ENCODE measurements at places on chromosomes 16 and 17.

GRCh38 chr17:7260651-7261378 is 1.5 kb downstream of the CLDN7 start:
- no peak for DNase-seq

GRCh38 chr17:12104831-12105230 is 84.2 kb downstream of the MAP2K4 start:
- DNase-seq, result no peak

GRCh38 chr17:40511667-40512220 is 10.3 kb upstream of the TNS4 start:
- no peak for DNase-seq

GRCh38 chr17:72266112-72266775 is 145.4 kb downstream of the SOX9 start:
- DNase-seq, result no peak

- DNase-seq, result no peak
Observed at GRCh38 chr16:57987441-57988177, 12.9 kb downstream of the ZNF319 start.

- no peak for DNase-seq
Observed at GRCh38 chr17:72588561-72588960, 467.7 kb downstream of the SOX9 start.

DNA sequence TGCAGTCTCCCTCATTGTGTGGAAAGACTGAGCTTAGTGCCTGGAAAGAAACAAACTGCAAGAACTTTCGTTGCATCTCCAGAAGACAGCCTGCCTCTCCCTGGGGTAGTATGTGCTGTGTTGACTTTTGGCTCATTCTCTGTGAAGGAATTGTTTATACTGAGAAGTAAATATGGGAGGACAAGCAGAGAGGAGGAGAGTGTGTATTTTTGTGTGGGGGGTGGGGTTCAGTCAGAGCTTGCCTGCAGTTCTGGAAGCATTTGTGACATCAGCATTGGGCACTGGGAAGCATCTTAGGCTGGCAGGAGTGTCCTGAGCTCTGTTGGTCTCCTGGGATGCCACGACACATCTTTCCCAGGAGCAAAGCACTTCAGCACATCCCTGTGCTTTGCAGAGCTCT is 147.9 kb downstream of the HS3ST3B1 start:
- no peak for DNase-seq

DNA sequence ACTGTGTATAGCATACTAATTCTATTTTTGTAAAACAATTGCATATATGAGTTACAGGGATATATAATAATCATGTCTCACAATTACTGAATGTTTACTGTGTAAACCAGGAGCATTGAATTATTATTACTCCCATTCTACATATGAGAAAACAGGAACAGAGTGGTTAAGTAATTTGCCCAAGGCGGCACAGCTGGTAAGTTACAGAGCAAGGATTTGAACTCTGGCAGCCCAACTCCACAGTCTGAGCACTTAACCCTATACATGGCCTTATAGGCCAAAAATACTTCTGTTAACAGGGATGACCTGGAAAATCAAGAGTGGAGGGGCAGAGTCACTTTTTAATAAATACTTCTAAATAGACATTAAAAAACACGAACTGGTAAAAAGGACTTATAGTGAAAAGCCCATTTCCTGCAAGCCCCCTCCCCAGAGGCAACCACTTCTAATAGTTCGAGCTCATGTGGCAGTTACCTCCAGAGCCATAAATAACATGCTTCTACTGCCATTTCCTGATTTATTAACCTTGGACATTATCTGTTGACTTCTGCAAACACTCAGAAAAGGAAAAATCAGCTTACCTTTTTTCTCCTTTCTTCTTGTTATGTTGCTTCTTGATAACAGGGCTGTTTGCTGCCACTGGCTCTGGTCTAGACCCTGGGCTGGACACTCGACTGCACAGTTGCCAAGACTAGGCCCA is 22.1 kb upstream of the ADGRG1 start:
- DNase-seq, result no peak

DNA sequence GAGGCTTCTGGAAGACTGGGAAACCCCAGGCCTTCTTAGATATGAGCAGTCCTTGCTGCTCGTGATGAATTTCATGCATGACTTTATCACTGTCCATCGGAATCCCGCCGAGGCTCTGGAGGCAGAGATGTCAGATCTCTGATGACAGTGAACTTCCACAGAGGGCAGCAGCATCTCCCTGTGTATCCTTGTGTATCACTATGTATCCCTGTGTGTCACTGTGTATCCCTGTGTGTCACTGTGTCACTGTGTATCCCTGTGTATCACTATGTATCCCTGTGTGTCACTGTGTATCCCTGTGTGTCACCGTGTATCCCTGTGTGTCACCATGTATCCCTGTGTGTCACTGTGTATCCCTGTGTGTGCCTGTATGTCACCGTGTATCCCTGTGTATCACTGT is 160.2 kb upstream of the CHMP6 start:
- no peak for DNase-seq

DNA sequence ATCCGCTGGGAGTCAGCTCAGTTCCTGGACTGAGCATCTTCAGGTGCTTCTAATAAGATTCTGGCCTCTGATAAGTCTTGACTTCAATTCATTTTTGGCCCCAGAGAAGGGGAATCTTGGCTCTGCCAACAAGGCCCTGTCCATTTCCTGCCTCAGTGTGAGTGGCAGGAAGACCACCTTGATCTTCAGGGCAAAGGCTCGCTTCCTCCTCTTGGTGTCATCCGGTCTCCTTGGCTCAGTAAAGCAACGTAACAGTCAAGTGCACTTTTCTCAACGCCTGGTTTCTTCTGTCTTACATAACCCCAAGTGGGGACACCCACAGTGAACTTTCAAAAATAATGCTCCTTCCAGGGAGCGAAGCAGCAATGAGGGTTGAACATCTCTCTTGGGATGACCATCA is 169.8 kb downstream of the PRKCB start:
- DNase-seq, result no peak

- DNase-seq, result no peak
Observed at GRCh38 chr17:13350466-13350865, 251.3 kb downstream of the HS3ST3A1 start.

GRCh38 chr17:66447159-66447558 is 144.7 kb downstream of the PRKCA start:
- no peak for DNase-seq

GRCh38 chr17:45262516-45263476 is 902 bp upstream of the SPATA32 start:
- DNase-seq, result no peak

DNA sequence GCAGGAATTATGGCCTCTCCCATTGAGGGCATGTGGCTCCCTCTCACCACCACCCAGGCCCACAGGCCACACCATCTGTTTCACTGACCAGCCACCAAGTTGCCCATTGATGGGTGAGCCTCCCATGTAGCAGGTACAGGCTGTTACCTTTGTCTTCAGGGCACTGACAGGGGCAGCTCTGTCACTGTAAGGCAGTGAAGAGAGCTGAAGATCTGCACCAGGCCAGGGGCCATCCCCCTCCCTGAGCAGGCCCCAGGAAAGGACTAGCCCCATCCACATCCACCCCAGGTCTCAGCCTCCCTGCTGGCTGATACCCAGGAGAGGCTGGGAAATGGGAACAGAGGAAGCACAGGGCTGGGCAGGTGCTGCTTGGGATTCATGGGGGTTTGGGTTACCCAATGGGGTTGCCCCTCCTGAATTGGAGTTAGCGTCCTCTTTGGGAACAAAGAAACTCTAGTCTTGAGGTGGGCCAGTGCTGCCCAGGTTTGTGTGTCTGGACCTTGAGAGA is 1691.4 kb downstream of the TP53TG3F start:
- no peak for DNase-seq

DNA sequence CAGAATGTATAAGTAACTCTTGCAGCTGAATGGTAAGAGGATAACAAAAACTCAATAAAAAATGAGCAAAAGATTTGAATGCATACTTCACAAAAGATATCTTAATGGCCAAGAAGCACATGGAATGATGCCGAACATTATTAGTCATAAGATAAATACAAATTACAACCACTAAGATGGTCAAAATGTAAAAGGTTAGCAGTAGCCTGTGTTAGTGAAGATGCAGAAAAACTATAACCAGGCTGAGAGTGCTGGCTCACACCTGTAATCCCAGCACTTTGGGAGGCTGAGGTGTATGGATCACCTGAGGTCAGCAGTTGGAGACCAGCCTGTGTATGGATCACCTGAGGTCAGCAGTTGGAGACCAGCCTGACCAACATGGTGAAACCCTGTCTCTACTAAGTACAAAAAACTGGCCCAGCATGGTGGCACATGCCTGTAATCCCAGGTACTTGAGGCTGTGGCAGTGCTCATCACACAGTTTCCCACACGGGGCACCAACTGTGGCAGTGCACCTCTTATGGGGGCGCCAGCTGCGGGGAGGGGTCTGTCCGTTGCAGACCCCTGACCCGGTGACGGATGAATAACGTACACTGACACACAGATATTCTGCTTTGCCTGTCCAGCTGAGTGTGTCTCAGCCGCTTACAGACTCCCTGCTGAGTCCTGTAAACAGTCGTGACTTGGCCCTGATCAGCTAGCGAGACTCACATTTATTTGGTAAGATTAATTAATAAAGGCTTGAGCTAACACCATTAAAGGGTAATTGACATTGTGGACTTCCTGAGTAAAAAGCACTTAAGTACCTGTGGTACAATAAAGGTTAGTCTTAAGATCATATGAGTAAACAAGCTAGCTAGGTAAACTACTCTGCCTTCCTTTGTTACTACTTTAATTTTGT is 45.7 kb upstream of the FAM20A start:
- DNase-seq, result no peak

GRCh38 chr17:17342242-17342945 is 39.2 kb downstream of the NT5M start:
- no peak for DNase-seq

- no peak for DNase-seq
Observed at GRCh38 chr16:261031-261691, 14.6 kb downstream of the RGS11 start.

GRCh38 chr17:37170881-37171425 is 204.8 kb upstream of the C17orf78 start:
- no peak for DNase-seq

DNA sequence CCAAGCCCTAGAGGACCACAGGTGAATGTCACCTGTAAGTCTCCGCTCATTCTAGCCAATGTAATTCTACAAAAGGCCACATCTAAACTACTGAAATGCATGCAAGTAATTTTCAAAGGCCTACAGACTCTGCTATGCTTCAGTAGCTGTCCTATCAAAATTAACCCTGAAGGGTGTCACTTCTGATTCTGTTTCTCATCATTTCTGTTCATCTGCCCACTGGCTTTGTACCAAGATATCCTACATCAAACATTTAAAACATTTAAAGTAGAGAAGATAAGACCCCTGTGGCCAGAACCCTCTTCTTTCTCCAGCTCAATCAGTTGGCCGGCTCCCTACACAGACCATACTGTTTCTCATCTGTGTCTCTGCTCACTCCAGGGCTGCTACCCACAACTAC is 21.5 kb downstream of the PHF12 start:
- DNase-seq, result no peak

- DNase-seq, result no peak
Observed at GRCh38 chr16:2180962-2181923, 15.2 kb downstream of the CASKIN1 start.

DNA sequence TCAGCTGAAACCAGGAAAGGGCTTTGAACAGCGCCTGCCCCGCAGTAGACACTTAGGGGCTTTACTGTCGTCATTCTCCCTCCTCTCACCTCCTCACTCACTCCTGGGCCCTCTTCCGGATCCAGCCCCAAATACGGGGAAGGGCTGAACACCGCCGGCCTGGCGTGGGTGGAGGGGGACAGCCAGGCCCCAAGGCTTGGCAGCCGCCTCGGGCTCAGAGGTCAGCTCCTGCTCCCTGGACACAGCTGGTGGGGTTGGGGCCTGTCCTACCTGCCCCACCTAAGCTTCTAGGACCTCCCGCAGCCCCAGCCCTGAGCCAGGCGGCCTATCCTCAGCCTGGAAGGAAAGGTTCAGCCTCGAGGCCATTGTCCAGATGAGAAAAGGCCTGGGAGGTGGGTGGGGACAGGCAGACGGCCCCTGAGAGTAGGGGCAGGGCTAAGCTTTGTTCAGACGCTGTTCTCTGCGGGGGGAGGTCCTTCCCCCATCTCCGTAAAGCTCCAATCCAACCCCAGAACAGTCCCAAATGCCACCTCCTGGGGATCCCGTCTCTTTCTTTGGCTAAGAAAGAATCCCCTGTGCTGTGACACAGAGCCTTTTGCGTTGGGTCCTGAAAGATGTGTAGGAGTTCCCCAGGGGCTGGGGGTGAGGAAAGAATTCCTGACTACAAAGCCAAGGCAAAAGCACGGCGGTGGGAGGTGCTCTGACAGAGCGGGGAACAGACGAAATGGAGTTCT is 881 bp upstream of the LLGL1 start:
- no peak for DNase-seq

DNA sequence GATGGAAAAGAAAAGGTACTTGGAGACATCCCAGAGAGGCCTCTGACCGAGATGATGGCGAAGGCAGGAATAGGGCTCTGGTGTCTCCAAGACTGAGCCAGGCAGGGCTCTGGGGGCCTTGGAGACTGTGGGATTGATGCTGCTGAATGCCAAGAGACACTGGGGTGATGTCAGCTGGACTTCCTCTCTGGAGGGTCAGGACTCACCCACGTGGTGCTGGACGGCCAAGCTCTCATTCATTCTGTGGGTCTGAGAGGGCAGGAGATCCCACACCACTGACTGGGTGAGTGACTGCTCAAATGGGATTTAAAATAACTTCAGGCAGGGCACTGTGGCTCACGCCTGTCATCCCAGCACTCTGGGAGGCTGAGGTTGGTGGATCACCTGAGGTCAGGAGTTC is 64.8 kb downstream of the NT5M start:
- no peak for DNase-seq

DNA sequence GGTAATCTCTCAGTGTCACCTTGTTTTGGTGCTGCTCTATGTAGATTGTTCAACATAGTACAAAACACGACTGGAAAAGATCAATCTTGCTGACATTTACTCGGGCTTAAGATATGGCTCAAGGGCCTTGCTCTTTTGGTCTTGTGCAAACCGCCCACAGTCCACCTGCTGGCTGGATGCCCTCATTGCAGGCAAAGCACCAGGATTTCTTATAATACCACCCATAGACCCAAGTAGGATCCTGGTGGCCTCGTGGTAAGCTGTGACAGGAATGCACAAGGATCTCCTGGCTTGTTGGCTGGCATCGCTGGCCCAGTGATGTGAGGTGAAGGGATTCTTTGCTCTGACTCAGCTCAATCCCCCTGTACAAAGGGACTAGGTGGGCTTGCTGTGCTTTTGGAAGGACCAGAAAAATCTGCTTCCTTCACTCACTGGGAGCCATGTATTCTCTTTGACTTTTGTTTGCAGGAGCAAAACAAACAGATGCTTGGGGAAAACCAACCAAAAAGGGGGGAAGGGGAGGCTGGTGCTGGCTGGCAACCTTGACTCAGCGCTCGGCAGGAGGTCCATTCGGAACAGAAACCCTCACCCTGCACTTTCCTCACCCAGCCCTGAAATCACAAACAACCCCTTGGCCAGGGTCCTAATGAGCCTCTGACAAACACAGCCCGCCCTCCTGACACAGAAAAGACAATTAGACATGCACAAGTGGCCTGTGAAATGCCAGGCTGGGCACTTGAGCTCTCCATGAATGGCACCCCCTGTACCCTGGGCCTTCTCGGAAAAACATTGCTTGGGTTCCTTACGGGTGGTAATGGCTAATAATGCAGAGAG is 36.6 kb upstream of the MED9 start:
- no peak for DNase-seq

- DNase-seq, result no peak
Observed at GRCh38 chr17:73188011-73188410, 4.8 kb upstream of the COG1 start.
